ENCODE measurements at places on chromosomes 11 and 22. TPM values are rescaled to one million over a fixed set of nuclear protein-coding genes. Genes with fewer than 3 reads are reported as not detected.

DNA sequence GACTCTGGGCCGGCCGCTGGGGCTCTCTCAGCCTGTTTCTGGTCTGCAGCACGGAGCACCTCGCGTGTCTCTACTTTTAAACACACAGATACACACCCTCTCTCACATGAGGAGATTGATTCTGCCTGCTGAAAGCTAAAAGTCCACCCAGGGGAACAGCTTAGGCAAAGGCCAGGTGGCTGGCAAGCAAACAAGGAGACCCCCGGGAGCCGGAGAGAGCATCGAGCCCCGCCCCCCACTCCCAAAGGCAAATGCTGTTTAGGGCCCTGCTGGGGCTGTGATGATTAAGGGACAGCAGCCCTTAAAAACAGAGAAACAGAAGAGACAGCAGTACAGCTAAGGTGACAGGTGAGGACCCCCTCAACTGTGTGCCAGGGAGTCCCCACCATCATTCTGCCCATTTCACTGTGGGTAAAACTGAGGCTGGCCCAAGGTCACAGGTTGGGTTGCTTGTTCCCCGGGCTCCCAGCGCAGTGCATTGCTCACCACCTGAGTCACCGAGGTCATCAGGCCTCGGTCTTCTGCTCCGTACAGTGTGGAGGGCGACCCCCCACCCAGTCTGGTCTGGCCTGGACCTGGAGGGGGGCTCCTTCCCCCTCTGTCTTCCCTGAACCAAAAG, 6.8 kb downstream of the CABP7 start:
- DNase-seq: no peak

DNA sequence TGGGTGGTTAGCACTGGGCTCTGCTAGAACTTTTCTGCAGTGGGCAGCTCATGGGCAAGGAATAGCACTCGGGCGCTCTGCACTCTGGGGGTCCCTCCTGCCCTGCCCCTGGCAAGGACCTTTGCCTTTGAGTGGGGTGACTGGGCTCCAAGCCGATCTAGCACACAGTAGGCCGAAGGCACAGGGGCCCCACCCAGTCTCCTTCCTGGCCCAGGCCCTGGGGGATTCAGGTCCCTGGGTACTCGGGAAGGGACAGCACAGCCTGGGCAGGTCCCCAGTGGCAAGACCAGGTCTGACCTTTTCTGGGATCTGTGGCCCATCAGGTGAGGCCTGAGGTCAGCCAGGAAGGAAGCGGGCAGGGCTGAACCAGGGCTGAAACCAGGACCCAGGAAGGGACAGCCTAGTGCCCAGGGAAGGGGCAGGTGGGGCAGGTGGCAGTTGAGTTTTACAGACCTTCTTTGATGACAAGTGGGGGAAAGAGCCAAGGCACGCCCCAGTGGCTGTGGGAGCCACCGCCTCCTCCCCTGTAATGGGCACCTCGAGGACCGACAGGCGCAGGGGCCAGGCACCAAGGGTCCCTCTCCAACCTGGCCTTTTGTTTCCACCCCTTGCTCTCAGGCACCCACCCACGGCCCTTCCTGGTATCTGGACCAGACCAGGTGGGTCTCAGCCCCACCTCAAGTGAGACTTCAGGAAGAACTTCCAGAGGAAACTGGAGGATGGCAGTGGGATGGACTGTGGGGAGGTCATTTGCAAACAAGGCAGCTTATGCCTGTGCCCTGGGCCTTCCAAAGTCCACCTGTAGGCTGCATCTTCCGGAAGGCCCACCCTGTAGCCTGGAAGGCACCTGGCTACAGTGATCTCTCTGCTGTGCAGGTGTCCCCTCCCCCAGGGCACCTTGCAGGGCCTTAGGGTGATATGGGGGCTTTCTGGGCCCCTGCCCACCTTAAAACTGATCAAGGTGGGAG, 883 bp upstream of the AIFM3 start:
- no peak for DNase-seq

DNA sequence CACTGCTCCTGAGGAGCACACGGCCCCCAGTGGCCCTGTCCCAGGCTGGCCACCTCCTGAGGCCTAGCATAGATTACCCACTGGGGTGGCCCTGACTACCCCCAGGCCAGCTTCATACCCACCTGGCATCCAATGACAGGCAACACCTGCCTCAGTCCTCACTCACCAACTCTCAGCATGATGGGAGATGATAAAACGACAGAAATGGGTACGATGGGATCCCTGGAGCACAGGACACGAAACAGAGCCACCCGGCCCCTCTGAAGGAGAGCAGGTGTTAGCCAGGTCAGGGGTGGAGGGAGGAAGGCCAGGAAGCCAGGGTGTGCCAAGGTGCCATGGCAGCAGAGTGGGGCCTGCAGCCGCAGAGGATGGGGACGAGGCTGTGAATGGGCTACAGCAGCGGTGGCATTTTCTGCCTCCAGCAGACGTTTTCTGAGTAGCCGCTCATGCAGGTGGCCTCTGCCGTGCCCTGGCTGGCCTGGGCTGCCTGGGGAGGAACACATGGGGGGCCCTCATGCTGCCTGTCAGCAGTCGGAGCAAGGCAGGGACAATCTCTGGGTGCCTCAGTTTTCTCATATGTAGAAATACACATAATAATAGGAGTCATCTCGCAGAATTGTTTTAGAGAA, 50.2 kb upstream of the FGF3 start:
- DNase-seq: no peak

DNA sequence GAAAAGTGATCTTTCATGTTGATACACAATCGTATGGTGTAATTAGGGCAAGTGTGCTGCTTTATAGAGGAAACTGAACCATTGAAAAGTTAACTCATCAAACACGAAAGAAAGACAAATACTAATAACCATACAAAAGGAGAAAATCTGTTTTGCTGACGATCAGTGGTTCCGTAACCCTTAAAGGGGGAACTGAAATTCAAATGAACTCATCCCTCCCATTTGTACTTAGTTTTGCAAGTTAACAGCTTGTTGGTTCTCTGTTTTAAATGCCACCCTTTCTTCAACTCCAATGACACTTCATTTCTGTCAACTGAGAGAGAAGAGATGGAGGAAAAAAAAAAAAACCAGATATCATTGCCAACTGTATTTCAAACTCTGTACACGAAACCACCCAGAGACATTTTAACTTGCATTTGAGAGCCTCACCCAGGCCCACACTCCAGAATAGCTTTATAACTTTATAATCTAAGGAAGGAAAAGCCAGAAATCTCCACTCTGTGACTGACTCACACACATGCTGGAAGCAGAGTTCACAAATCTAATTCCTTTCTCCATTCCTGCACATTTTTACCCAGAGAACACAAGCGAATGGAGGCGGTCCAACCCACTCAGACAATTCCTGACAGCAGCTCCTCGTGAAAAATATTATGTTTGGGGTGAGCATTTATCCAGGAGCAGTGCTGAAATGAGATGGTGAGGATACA, 17.4 kb upstream of the CSNK2A3 start:
- no peak for DNase-seq

- no peak for DNase-seq
Observed at GRCh38 chr11:504994-505344, 2.1 kb downstream of the RNH1 start.

- no peak for DNase-seq
Observed at GRCh38 chr11:41483956-41484355, 24.5 kb upstream of the LRRC4C start.

DNA sequence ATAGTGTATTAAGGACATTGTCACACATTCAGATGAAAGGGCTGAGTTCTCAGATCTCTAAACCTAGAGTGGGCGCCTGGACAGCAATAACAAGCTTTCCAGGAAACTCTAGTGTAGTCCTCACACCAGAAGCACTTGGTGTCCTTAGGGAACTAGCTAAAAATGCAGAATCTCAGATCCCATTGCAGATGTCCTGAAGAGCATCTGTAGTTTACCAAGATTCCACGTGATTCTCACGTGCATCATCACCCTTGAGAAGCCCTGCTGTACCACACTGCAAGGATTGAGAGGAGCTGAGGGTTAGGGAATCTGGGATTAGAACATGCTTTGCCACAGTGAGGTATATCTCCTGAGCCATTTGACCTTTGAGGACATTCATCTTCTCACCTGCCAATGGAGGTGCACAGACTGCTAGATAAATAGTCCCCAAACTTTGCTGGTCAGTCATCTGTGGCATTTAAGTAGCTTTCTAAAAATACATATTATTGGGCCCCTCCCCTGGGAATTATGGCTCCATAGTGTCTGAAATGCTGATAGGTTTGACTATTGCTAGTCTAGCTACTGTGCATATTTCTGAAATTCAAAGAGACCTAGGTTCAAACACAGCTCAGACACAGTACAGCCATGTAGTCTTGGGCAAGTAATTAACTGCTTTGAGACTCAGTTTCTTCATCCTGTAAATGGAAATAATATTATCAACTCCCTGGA, 1068.9 kb downstream of the OPCML start:
- DNase-seq: no peak

DNA sequence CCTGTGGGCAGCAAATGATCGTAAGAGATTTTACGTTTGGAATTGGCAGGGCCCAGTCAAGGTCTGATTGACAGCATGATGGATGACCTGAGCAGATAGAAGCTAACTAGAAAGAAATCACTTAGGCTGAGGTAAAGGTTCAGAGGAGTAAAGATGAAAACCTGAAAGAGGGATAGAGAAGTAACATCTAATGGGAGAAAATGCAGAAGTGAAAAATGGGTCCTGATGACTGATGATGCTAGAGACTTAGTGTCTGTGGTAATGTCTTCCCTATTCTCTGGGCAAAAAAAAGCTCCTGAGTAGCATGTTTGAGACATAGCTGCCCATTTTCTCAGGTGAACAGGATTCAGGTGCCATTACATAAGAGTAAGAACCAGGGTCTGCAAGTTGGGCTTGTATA, 628.8 kb upstream of the ANO5 start:
- no peak for DNase-seq

GRCh38 chr11:72828692-72829101, 14.5 kb downstream of the ATG16L2 start:
- no peak for DNase-seq

GRCh38 chr11:128405714-128406662, 181.4 kb downstream of the ETS1 start:
- no peak for DNase-seq

- no peak for DNase-seq
Observed at GRCh38 chr22:47995264-47995627, 1232.8 kb downstream of the TBC1D22A start.

DNA sequence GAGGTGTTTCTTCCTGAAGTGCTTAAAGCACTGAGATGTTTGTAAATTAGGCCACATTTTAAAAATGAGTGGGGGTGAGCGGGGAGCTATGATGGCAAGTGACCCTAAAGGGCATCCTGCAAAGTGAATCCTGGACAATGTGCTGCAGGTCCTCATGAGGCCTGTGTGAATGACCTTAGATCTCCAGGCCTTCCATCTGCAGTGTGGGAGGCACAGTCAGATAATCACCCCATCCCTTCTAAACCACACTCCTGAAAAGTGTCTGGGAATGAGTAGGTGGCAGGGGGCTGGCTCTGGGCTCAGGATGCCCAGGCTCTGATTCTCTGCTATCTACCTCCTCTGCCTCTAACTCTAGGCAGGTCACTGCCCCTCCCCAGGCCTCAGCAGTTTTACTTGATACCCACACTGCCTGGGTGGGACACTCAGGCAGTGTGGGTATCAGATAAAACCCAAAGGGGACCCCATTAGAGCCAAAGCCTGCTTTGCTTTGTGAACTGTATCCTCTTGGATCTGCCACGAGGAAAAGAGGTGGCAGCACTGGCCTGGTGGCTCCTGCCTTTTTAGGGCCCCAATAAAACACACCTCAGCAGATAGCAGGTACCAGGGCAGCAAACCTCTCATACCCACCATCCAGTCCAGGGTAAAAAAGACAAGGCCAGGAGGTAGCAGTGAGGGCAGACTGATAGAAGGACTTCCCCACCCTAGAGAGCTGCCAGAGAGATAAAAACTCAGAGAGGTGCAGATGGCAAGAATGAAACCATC, 10.5 kb downstream of the STARD10 start:
- DNase-seq: no peak

GRCh38 chr11:100296051-100296679, 390.9 kb upstream of the ARHGAP42 start:
- no peak for DNase-seq

Gene KIF18A
- 27.6 TPM for total RNA-seq

Gene PATE1
- total RNA-seq: not detected

Gene CFAP300
- 6.4 TPM for total RNA-seq

Gene SCT
- not detected for total RNA-seq

Gene HIC2
- 44.3 TPM for total RNA-seq
